DND-41 (cell line): ENCODE measurements at places on chromosomes 11 and 22.

DNA sequence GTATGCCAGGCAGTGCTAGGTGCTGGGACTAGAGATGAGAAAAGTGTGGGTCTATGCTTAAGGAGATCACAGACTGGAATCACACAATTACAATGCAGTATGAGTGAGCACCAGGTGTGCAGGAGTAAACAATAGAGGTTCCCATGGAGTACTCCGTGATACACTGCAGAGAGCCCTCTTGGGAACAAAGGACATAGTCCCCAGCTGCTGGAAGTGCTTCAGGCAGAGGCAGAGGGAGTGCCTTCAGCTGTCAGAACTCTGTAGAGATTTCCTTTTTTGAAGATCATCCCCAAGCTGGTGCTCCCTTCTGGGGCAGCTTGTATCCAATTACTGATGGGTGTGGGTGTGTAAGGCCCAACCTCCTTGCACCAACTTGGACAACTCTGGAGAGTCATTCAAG lies 143.5 kb upstream of the PLET1 start:
- DNase-seq = no peak

- DNase-seq = no peak
Observed at GRCh38 chr11:60835534-60835846, 6.4 kb upstream of the CCDC86 start.

DNA sequence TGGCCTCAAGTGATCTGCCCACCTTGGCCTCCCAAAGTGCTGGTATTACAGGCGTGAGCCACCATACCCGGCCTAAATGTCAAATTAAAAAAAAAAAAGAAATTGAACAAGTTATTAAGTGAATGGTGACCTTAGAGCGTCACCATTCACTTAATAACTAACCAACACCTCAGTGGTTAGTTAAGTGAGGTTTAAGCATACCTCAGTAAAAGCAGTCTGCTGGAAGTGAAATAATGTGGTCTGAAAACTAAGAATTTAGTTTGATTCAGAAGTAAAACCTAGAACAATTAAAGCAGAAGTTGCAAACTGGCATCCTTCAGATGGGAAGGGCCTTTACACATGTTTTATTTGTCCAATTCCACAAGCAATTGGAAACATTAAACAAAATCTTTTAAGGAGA lies 71.5 kb downstream of the FCHSD2 start:
- no peak for DNase-seq

GRCh38 chr22:25364736-25365241 lies 145.3 kb downstream of the CRYBB2 start:
- no peak for DNase-seq

GRCh38 chr11:125433454-125434121 lies 62.5 kb downstream of the FEZ1 start:
- DNase-seq = no peak

DNA sequence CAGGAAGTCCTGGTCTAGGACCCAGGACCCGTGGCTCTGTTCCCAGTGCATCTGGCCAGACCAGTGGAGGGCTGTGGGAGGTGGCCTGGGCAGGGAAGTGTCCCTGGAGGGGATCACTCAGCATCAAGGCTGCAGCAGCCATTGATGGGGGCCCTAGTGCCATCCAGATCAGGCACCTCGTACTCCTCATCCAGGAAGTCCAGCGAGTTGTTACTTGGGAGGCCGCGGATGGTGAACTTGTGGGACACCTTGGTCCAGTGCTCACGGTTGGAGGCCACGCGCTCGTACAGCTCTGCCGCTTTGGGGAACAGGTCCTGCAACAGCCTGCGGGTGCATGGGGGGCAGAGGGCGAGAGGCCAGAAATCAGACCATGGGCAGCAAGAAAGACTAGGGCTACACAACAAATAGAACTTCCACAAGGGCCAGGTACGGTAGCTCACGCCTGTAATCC lies 96.9 kb downstream of the PDE2A start:
- DNase-seq = no peak

DNA sequence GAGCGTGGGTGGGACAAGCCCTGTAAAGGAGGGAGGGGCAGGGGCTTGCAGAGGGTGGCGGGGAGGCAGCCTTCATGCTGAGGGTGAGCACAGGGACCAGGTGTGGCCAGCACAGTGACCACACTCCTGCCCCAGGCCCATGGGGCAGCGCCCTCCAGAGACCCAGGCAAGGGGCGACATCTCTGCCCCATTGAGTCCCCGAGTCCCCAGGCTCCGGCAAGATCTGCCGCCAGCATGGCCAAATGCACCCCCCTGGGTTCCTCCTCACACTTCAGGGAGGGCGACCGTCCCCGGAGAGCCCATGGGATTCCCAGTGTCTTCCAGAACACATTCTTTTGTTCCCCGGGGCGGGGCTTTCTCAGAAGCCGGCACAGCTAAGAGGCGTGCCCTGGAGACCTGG lies 362.5 kb downstream of the TBC1D22A start:
- DNase-seq = no peak

DNA sequence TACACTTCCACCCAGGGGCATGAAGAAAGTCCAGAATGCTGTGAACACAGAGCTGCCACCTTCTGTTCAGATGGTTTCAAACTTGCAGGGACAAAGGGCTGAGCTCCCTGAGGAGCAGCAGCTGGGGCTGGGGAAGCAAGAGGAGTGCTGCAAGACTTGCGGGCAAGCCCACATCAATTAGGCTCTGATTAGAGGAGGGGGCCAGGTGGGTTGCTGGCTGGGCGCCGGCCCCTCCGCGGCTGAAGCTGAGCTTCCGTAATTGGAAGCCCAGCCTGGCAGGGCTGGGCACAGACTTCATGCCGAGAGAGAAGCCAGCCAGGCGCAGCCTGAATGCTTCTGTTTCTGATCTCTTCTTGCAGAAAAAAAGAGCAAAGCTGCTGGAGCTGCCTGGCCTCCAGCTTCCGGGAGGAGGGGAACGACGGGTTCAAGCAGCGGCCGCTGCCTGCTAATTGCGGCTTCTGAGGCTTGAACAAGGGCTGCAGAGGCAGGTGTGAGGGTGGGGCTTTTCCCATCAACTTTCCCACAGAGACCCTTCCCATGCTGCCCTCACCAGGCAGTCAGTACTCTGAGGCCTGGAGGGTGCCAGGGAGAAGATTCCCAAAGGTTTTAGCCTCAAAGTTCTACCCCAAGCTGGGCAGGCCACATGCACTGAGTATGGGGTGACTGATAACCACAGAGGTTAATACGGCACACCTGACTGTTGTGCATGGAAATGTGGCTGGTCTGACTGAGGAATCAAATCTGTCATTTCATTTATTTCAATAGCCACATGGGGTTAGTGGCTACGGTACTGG lies 91.1 kb upstream of the LMO1 start:
- DNase-seq = no peak

DNA sequence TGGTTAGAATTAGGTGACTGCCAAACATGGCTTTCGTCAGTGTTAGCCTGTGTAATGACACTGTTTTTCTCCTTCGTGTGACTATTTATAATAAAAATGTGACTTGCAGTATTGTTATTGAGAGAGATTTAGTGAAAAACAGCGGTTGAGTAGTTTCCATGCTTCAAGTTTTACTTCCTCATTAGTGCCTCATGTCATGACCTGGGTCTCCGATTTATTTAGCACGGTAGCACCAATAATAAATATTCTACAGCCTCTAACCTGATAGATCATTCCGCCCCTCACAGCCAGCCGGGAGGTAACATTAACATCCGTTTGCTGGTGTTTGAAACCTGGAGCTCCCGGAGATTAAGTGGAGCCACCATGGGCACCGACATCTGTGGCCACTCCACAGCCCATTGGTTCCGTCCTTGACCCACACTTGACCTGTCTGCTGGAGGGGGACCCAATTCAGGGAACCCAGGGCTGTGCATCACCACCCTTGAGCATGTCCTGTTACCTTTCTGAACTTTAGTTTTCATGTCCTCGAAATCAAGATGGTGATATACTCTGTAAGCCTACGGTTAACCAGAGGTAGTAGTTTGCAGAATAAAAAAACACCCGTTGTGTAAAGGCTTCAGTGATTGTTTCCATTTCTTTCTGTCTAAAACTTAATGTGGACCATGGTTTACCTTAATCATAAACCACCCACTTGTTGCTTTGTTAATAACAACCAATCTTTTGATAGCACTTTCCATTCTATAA lies 104.1 kb downstream of the ATXN10 start:
- DNase-seq = no peak

DNA sequence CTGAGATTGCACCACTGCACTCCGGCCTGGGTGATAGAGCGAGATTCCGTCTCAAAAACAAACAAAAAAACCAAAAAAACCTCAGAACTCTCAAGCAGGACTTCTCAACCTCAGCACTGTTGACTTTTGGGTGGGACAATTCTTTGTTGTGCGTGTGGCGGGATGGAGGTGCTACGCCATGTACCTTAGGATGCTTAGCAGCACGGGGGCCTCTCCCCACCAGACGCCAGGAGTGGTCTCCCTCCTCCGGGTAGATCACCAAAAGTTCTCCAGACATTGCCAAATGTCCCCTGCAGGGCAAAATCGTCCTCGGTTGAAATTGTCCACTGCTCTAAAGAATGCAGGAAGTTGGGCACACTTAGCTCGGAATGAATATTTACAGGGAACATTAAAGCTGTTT lies 26.9 kb upstream of the ATXN10 start:
- DNase-seq = no peak

DNA sequence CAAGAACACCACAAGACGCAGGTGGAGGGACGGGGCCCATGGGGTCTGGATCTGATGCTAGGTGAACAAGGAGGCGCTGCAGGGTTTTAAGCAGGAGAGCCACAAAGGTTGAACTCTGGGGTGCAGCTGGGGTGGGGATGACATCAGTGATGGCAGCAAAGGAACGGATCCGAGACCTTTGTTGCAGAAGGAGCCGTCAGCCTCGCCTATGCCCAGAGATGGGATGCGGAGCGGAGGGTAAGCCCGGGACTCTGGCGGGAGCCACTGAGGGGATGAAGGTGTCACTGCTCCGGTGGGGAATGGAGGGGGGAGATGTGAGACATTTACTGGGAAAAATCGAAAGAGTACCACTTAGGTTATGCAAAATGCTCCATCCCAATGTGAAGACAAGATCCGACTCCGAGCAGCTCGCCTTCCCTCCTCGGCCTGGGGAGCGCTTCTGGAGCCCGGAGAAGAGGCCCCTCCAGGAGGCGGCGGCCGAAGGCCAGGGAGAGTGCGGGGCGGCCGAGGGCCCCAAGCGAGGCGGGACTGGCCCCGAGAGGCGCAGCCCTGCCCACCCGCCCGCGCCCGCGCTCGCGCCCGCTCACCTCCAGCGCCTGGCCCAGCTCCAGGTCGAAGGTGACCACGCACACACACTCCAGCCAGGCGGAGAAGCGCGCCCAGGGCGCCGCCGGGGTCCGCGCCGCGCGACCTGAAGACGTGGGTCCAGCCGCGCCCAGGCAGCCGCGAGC lies 422 bp downstream of the DENND6B start:
- DNase-seq = no peak

- peak; percentile 16 for DNase-seq
Observed at GRCh38 chr22:38017272-38017920, 33.0 kb upstream of the SOX10 start.

GRCh38 chr11:31340903-31341572 lies 28.5 kb downstream of the DCDC1 start:
- DNase-seq = peak; percentile 11

DNA sequence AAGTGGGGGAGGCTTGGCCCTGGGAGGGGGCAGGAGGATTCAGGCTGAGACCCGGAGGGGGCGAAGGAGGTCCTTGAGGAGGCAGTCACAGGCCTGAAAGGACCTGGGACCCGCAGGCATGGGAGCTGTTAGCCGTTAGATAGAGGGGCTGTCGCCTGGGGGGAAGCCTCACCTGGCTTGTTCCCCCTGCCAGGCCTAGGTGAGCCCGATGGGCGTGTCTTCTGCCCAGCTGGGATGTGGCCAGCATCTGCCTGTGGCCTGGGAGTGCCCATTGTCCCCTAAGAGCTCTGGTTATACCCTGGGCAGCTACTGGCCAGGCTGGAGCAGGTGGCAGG lies 1.8 kb upstream of the DUSP8 start:
- no peak for DNase-seq

GRCh38 chr22:40950962-40951794 lies at the start of gene RBX1:
RBX1 (plus strand) TSS chr22:40951378; CDS start chr22:40951399, 21 bp downstream.
- peak; percentile 98 for DNase-seq

- DNase-seq = no peak
Observed at GRCh38 chr11:10666556-10667520, 26.7 kb downstream of the IRAG1 start.

DNA sequence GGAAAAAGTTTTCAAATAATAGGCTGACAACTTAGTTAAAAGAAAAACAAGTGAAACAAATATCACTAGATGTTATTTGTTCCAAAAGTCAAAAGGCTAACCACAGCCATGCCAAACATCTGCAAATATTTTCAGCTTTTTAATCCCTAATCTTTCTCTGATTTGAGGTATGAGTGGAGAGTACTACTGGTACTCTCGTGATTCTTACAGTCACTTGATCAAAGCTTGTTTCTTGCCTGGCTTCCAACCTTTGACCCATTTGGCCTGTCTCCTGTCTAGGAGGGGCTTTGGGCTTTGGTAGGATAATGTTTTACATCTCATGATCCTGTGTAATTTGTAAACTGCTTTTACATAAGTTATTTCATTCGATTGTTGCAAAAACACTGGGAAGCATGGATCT lies 301.8 kb upstream of the SORL1-AS1 start:
- no peak for DNase-seq

DNA sequence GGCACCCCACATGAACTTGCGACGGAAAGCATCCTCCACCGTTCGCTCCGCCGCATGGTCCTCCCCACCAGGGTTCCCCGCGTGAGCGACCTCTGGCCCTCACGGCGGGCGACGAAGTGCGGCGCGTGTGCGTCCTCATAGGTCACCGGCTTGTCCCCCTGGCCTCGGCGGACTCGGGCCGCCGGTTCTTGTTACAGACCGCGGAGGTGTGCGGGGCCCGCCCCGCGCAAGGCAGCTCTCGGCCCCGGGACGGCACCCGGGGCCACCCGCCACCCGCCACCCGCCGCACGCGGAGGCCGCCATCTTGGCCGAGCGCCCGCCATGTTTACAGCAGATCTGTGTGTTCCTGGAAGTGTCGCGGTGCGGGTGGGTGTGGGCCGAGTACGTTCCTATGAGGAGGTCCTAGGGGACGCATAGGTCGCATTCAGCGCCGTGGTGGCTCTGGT lies 3.5 kb upstream of the IFITM2 start:
- no peak for DNase-seq

DNA sequence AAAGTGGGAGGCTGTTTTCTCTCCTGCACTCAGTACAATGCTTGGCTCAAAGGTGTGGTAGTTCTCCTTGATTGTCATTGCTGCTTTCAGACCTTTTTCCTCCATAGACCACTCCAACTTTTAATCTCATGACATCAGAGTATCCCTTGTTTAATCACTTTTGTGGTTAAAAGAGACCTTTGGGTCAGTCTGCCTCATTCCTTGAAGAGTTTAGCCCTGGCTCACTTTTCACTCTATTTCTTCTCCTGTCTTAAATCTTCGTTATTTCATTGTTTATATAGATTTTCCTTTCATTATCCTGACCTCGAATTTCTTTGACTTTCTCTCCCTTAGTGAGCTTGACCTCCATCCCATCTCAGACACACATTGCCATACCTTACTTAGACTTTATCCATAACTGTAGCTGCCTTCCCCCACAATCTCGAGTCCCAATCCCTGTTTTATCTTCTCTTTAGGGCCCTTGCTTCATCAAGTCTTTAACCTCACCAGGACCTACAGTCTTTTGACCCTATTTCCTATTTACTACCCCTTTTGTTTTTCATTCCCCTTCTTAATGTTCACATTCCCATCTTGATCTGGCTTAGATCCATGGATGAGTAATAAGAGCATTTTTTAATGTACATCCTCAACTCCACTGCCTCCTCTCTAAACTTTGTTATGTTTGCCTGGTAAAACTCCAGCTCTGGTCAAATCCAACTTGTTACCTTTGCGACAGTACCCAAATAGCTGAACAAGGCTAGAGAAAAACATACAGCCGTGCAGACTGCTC lies 9.5 kb downstream of the ATXN10 start:
- no peak for DNase-seq
